ENCODE measurements at places on chromosomes 13 and 19. TPM values are rescaled to one million over a fixed set of nuclear protein-coding genes. Genes with fewer than 3 reads are reported as not detected.

The CALR3 gene
- total RNA-seq, result not detected

The PLEKHA4 gene
- total RNA-seq, result 17.6 TPM

The DMPK gene
- total RNA-seq, result 24.6 TPM

The ZNF534 gene
- total RNA-seq, result not detected

The ZNF528 gene
- 4.9 TPM for total RNA-seq

The SMIM7 gene
- 53.6 TPM for total RNA-seq

The ZNF823 gene
- total RNA-seq, result 2.8 TPM

The SKA3 gene
- total RNA-seq, result 48.6 TPM

The CKAP2 gene
- 61.0 TPM for total RNA-seq

The ANGPTL8 gene
- not detected for total RNA-seq

The FCAR gene
- total RNA-seq, result not detected

The SMIM44 gene
- not detected for total RNA-seq

The POSTN gene
- total RNA-seq, result not detected

The KLF2 gene
- 9.9 TPM for total RNA-seq

The NKG7 gene
- 19.8 TPM for total RNA-seq

DNA sequence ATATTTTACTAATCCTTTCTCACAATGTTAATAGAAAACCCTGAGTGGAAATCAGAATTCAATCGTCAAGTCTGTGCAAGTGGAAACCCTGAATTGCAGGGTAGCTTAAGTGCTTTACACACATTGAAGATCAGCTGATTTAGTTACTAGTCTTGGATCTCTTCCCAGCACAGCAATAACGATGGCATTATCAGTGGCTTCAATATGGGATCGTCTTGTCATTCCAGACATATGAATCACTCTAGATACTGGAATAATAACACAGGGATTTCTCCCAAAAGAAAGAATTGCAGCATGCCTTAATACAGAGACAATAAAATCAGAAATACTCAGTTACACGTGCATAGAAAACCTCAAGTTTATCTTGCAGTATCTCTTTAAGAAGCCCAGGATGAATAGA, 12.6 kb upstream of the METTL21C start:
- no peak for ATAC-seq

GRCh38 chr19:31506102-31506501, 156.9 kb upstream of the TSHZ3 start:
- ATAC-seq, result no peak

DNA sequence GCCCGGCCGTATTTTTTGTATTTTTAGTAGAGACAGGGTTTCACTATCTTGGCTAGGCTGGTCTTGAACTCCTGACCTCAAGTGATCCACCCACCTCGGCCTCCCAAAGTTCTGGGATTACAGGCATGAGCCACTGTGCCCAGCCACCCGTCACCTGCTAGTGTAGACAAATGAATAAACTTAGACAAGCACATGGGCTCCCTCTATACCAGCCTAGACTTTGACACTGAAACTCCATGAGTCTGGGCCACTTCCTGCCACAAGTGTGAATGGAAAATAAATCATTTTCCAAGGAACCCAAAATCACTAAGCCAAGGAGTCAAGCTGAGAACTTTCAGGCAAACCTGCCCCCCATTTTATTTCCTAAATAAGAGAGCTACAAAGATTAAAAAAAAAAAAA, 27.0 kb upstream of the TPT1 start:
- ATAC-seq, result peak; percentile 60

DNA sequence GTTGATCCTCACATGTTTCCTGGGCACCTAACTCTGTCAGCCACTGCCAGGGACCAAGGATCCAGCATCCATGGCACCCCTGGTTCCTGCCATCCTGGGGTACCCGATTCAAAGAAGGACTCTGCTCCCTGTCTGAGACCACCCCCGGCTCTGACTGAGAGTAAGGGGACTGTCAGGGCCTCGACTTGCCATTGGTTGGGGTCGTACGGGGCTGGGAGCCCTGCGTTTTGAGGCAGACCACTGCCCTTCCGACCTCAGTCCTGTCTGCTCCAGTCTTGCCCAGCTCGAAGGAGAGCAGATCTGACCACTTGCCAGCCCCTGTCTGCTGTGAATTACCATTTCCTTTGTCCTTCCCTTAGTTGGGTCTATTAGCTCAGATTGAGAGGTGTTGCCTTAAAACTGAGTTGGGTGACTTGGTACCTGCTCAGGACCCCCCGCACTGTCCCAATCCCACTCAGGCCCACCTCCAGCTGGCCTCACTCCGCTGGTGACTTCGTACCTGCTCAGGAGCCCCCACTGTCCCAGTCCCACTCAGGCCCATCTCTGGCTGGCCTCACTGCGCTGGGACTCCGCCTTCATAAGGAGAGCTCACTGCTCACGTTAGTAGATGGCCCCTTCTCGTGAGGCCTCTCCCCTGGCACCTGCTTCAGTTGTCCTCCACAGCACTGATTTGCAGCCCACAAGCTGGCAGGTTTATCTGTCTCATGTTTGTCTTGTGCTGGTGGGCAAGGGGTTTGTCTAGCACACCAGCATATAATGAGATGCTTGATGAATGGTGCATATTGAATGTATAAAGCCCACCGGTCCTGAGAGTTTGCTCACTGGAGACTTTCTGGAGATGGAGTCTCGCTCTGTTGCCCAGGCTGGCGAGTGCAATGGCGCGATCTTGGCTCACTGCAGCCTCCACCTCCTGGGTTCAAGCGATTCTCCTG, 3.9 kb downstream of the RPL28 start:
- ATAC-seq, result no peak

GRCh38 chr13:79709471-79709870, 228.5 kb downstream of the NDFIP2 start:
- no peak for ATAC-seq

GRCh38 chr13:44895264-44895952, 93.9 kb downstream of the NUFIP1 start:
- ATAC-seq, result no peak

DNA sequence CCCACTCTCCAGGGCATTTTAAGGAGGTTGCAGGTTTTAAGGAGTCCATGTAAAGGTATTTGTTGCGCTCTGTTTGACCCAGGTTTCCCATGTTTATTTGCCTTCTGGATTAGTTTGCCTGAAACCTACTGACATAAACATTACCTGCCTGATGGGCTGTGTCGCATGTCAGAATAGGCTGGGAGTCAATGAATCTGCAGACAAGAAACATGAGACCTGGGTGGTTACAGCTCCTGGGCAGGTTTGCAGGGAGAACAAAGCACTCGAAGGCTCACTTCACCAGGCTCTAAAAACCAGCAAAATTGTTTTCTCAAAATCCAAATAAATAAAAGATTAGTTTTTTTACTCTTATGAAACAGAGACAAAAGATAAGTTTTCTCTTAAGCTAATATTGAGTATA, 114.4 kb upstream of the SERTM1 start:
- ATAC-seq, result no peak

GRCh38 chr13:97240788-97241734, 18.9 kb downstream of the MBNL2 start:
- ATAC-seq, result no peak

DNA sequence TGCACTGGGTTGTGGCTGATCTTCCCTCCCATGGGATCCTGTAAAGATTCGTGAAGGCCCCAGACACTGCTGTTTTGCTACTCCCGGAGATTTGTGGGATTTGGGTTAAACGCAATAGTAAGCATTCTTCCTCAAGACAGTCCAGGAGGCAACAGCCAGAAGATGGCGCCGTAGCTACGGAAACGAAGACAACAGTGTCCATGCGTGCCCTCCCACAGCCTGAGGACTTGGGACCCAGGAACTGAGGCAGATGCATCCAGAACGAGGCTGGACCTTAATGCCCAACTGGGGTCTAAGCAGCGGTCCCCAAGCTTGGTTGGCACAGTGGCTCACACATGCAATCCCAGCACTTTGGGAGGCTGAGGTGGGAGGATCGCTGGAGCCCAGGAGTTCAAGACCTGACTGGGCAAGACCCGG, 57.6 kb upstream of the ZNF507 start:
- peak; percentile 21 for ATAC-seq

GRCh38 chr19:8421484-8422461, 8.7 kb downstream of the MARCHF2 start:
- ATAC-seq, result no peak

GRCh38 chr13:77329133-77329910, 2.4 kb upstream of the MYCBP2 start:
- ATAC-seq, result peak; percentile 72

DNA sequence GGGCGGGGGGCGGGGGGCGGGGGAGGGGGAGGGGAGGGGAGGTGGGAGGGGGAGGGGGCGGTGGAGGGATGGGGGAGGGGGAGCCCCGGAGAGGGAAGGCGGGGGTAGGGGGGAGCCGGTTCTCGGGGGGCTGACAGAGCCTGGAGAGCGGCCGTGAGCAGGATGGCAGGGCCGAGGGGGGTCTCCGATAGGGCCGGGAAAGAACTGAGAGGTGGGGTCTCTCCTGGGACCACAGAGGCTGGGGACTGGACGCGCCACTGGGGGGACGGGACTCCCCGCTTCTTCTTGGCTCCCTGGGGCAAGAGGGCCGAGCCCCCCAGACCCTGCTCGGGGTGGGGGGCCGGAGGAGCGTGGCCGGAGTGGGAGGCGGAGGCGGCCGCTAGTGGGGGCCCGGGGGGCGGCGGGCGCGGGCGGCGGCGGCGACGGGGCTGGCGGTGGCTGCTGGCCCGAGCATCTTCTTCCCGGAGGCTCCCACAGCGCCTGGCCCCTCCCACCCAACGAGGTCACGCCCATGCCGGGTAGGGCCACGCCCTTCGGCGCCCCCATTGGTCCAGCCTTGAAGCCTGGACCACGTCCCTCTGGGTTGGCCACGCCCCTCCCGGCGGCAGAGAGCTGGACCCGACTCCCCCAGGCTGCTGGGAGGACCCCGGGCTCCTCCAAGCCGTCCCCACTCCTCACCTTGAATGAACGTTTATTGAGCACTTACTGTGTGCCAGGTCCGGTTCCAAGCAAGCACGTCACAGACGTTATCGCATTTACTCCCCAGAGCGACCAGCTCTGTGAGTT, at the start of gene NOVA2:
Gene NOVA2, minus strand, starts transcription at position 313 of the 786 bp plus-strand sequence. CDS start 514 bp downstream, outside the sequence.
- peak; percentile 66 for ATAC-seq

GRCh38 chr19:23974941-23975340, 60.3 kb downstream of the ZNF726 start:
- no peak for ATAC-seq

GRCh38 chr13:66323745-66324347, 906.3 kb downstream of the PCDH9 start:
- no peak for ATAC-seq

GRCh38 chr13:44365008-44365407, 8.6 kb upstream of the SERP2 start:
- ATAC-seq, result no peak

- ATAC-seq, result peak; percentile 53
Measured at GRCh38 chr19:6056801-6057650, 53.3 kb downstream of the RFX2 start.

DNA sequence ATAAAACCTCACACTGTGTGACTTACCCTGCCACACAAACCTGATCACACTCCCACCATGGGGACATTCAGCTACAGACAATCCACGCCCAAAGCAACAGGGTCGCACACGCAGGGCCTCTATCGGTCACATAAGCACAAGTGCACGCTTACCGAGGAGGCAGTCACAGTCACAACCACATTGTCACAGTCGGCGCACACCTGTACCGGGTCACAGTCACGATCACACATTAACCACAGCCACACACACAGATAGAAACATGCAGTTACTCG, 579 bp downstream of the ZNF566 start:
- peak; percentile 35 for ATAC-seq

- ATAC-seq, result no peak
Measured at GRCh38 chr13:86464193-86464592, 665.0 kb upstream of the SLITRK6 start.

DNA sequence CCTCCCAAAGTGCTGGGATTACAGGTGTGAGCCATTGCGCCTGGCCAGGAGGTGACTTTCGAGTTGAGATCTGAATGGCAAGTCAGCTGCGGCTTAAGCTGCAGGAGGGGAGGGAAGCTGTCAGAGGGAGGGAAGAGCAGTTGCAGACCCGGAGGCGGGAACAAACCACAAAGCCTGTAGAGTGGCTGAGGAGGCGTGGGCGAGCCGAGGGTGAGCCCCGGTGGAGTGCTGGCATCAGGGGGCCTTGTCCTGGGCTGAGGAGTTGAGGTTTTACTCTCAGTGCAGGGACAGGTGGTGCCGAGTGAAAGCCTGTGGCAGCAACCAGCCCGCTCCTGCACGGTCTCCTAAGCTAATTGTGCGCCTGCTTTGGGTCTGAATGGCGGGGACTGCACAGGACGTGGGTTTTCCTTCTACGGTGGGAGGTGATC, 24.2 kb downstream of the PPP1R37 start:
- ATAC-seq, result peak; percentile 74

- peak; percentile 71 for ATAC-seq
Measured at GRCh38 chr13:23979361-23980159, 82.3 kb upstream of the C1QTNF9B start.

DNA sequence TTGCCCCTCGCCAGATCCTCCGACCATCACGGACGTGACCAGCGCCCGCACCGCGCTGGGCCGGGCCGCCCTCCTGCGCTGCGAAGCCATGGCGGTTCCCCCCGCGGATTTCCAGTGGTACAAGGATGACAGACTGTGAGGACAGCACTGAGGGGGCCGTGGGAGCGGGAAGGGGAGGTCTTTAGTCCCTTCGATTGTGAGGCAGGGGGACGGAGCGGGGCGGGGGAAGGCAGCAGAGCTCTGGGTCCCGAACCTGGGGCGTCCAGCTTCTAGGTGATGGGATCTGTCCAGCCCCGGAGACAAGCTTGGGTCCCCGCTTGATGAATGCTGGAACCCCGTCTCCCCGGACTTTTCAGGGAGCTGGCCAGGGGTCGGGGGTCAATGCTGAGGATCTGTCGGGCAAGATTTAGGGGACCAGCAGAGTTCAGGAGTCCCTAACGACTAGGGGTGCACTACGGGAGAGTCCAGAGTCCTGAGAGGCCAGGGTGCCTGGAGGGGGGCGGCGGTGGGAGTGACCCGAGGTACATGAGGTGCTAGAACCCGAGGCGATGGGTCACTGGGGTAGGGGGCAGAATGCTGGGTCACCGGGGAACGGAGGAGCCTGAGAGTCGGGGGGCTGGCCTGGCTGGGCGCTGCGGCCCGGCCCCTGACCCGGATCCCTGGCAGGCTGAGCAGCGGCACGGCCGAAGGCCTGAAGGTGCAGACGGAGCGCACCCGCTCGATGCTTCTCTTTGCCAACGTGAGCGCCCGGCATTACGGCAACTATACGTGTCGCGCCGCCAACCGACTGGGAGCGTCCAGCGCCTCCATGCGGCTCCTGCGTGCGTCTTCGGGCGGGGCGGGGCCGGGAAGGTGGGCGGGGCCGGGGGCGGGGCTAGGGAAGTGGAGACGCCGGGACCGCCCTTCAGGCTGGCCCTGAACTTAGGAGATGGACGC, 14.6 kb downstream of the VSIG10L start:
- ATAC-seq, result peak; percentile 80
